Stimulated activated CD8-positive, alpha-beta memory T cell treated with anti-CD3 and anti-CD28 coated beads, Interleukin-2, amount 100 ng/mL, for 1 hour (primary cell): ENCODE measurements at places on chromosomes 5 and 9.

- no peak for DNase-seq
These were observed 643.9 kb upstream of the ZNF608 start for GRCh38 chr5:125390326-125390725.

DNA sequence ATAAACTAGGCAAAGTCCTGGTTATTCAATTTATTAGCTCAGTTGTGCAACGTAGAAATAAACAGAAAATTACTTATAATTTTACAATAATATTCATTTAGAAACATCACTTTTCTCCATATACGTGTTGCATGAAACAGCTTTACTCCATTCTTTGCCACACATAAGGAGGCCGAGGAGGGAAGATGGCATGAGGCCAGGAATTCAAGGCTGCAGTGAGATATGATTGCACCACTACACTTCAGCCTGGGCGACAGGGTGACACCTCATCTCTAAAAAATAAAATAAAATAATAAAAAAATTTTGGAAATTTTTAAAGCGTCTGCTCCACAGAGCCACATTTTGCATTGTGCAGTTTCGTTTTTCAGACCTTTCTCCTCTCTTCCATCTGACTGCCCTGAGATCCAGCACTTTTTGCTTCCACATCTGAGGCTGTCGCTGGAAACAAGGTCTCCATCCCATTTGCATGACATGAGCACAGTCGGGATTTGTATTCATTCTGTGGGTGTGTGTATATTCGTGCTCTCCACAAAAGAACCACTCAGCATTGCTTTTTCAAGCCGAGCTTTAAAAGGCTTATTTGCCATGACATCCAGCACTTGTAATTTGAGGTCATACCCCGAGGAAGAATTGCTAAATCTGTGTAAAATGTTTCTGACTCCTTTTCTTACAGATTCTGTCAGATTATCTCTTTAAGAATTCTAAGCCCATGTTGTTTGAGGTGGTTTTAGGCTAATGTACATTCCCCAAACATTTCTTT is 98.6 kb upstream of the MSX2 start:
- DNase-seq = no peak

- no peak for DNase-seq
These were observed 72.8 kb downstream of the NIPSNAP3B start for GRCh38 chr9:104836767-104837166.

DNA sequence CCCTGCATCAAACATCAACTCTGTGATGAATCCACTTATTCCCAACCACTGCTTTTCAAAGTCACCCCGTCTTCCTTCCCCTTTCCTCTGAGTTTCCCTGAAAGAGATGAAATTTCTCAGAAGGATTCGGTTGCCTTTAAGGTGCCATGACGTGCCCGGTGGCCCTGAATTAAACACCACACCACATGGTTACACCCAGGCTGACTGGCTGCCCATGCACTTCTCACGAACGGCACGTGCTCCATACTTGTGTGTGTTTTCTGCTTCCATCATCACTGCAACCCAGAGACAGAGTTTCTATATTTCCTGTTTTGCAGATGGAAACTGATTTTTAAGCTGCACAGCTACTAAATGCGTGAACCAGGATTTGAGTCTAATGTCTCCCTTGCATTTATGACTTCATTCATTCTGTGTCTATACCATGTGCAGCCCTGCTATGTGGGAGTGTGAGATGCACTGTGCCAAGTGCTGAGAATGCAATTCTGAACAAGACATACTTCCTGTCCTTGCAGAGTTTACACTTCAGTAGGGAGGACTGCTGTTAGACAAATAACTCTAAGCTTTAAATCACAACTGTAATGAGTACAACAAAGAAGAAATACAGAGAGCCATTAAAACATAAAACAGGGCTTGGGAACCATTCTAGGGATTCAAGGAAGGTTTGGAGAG is 162.9 kb downstream of the NXNL2 start:
- no peak for DNase-seq
